Foreskin melanocyte (primary cell): ENCODE measurements at places on chromosomes 12 and 14.

GRCh38 chr12:93541578-93542225 is 30.8 kb upstream of the SOCS2 start:
- no peak for DNase-seq

- no peak for DNase-seq
Measured at GRCh38 chr12:90261283-90261682, 552.6 kb upstream of the ATP2B1 start.

- DNase-seq: peak; percentile 42
Measured at GRCh38 chr14:96146131-96146771, 58.4 kb upstream of the BDKRB2 start.

GRCh38 chr14:55249423-55249822 is 21.8 kb upstream of the FBXO34 start:
- peak; percentile 36 for DNase-seq

- DNase-seq: no peak
Measured at GRCh38 chr12:95205016-95205624, 12.1 kb downstream of the FGD6 start.

GRCh38 chr14:32933629-32934072 is 5.0 kb upstream of the NPAS3 start:
- DNase-seq: no peak

DNA sequence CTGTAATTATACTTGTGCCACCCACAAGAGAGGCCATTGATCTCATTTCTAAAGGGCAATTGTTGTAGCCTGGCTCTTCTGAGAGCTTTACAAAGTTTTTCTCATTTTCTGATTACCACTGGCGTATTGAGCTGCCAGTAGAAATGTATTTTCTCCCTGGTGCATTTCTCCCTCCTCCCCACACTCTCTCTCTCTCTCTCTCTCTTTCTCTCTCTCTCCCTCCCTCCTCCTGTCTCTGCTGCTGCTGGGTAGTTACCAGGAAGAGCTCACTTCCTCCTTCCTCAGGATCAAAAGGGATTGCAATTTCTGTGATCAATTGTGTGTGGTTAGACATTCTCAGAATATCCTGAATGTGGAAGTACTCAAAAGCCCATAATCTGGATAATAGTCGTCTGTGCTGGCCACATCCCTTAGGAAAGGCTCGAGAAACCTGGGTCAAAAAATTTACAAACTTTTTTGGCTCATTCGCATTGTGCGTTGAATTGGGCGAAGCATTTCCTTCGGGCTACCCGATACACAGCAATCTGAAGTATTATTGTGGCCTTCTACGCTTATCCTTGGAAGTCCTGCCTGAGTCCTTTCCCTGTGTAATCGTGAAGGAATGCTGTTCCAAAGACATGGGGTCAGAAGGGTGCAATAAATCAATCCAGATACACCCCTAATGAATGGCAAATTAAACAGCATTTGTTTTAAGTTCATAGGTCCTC is 254.8 kb downstream of the MSRB3 start:
- DNase-seq: peak; percentile 54

- DNase-seq: no peak
Measured at GRCh38 chr12:75130811-75131210, 78.8 kb downstream of the KCNC2 start.

DNA sequence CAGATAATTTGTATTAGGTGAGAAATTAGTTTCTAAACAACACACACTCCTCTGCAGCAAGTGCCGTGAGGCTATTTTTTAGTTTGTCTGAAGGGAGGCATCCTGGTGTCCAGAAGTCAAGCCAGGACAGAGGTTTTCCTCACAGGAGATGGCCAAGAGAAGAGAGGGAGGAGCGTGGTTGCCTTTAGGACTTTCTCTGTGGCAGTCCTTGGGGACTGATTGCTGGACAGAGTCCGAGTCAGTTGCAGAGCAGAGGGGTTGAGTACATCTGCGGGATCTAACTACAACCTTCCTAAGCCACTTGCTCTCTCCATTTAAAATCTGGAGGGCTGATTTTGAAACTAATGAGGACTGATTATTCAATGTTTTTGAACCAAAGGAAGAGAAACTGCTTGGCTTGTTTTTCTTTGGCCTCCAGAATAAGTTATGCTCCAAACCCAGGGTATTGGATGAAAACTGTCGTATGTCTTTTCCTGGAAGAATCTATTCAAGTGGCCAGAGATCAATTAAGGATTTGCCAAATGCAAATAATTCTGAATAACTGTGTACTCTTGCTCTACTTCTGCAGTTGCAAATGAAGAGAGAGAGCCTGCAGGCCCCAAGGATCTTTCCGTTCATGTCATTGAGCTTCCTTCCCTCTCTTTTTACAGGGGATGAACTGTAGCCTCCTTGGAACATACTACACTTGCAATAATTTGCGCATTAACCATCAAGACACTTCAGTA is 1.2 kb downstream of the SLCO1C1 start:
- DNase-seq: no peak
